Uterus (tissue), 4 donors: ENCODE measurements at places on chromosomes 6 and 20. TPM values are rescaled to one million over a fixed set of nuclear protein-coding genes. Genes with fewer than 3 reads are reported as not detected.

DNA sequence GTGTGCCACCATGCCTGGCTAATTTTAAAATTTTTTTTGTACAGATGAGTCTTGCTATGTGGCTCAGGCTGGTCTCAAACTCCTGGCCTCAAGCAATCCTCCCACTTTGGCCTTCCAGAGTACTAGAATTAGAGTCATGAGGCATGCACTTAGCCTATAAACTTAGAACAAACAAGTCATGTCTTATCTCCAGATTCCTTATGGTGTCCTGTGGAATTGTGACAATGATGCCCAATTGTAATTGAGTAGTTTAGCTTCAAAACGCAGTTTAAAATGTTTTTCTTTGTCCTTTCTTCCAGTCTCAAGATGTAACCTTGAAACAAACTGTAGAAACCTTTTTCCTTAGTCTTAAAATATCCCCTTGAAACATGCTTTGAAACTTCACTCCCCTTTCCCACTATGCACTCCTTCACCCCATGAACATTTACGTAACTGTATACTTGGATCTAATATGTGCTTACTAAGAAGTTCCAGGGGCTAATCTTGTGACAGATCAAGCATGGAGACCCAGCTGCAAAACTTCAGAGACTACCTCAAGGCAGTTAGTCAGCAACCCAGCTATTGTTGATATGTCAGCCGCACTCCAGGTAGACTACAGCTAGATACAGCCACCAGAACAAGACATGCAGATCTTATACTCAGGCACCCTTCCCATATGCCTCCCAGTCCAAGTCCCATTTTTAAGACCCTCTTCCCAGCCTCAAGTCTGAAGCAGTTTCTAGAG, 46.2 kb downstream of the MAN1A1 start:
- no peak for DNase-seq
- peaks cover 6% of the 10 kb centered on the region for H3K4me1 ChIP-seq
- no peak overlapping the region for H3K27ac ChIP-seq
- no peaks in the 10 kb centered on the region for H3K36me3 ChIP-seq
- no peak overlapping the region for H3K4me3 ChIP-seq
- H3K27me3 ChIP-seq = no peaks in the 10 kb centered on the region

DNA sequence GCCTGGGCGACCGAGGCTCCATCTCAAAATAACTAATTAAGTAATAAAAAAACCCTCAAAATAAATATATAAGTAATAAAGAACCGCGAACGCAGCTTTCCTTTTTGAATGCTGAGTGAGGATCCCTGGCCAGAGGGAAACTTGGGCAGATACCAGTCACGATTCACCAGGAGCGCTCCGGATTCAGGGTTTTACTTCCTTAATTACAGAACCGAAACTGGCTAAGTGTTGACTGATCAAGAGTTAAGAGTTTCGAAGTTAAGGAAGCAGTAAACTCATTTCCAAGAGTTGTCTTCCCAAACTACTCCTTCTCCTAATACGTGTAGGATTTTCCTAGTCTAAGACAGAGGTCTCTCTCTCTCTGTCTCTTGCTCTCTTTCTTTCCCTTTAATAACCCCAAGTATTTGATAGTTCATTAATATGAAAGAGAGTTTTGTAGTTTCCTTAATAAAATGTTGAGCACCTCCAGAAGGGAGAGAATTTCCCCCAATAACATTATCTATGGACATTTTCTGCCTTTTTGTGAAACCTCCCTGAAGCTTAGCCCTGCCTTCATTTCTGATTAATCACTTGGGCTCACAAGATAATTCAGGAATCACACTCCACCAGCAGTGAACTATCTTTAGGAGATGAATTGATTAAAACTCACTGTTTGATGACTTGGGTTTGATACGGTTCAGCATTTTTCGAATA, 61.4 kb upstream of the ZNF217 start:
- H3K27me3 ChIP-seq = no peaks in the 10 kb centered on the region
- DNase-seq = no peak
- peak overlapping the region; percentile 43 for H3K27ac ChIP-seq
- no peak overlapping the region for H3K4me3 ChIP-seq
- no peaks in the 10 kb centered on the region for H3K36me3 ChIP-seq

Gene DEFB132
- not detected for total RNA-seq

Gene SMLR1
- total RNA-seq = not detected

Gene VGLL2
- not detected for total RNA-seq

Gene ANKRD66
- total RNA-seq = not detected

Gene DDO
- 3.3 TPM for total RNA-seq
